ENCODE measurements at places on chromosomes 16 and 17.

DNA sequence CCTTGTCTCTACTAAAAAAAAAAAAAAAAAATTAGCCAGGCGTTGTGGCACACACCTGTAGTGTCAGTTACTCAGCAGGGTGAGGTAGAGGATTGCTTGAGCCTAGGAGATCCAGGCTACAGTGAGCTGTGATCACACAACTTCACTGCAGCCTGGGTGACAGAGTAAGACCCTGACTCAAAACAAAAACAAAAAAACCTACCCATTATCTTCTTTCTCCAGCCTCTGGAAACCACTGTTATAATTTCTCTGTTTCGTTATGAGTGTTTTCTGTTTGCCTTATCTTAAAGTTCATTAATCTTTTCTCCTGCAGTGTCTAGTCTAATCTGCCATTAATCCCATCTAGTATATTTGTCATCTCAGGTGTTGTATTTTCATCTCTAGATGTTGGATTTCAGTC, 18.6 kb upstream of the CLTC start:
- DNase-seq = no peak

- no peak for DNase-seq
Measured at GRCh38 chr16:81136390-81137335, 40.5 kb upstream of the GCSH start.

DNA sequence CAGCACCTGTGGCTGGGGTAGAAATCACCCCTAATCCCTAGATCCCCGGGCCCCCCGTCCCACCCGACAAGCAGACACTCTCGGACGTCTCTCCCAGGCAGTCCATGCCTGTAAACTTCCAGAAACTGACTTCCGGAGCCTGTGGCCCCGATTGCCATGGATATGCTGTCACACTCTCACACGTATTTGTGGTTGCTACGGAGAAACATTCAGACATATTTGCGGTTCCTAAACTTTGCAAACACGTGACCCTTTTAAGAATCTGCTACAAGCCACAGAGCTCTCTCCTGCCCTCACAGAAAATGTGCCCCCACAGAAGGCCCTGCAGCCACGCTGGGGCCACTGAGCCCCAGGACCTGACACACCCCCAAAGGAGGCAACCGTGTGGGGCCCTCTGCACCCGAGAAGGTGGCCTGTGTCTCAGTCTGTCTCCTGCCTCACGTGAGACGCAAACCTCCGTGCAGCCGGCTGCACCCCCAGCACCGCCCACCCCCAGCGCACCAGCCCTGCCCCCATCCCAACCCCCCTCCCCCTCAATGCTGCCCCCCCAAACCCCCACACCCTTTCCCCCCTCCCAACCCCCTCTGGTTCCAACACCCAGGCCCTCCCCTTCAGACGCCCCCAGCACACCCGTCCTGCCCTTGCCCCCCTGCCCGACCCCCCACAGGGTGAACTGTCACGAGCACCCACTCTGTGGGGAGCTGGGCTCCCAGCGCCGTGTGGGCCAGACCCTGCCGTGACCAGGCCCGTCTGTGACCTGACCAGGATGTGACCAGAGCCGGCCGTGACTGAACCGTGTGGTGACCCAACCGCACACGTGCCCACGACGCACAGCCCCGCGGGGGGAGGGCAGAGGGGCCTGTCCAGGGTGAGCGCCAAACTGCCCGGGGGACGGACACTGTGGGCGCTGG, 66.3 kb upstream of the METRNL start:
- no peak for DNase-seq

GRCh38 chr17:73093286-73093685, 798 bp upstream of the SLC39A11 start:
- DNase-seq = no peak

DNA sequence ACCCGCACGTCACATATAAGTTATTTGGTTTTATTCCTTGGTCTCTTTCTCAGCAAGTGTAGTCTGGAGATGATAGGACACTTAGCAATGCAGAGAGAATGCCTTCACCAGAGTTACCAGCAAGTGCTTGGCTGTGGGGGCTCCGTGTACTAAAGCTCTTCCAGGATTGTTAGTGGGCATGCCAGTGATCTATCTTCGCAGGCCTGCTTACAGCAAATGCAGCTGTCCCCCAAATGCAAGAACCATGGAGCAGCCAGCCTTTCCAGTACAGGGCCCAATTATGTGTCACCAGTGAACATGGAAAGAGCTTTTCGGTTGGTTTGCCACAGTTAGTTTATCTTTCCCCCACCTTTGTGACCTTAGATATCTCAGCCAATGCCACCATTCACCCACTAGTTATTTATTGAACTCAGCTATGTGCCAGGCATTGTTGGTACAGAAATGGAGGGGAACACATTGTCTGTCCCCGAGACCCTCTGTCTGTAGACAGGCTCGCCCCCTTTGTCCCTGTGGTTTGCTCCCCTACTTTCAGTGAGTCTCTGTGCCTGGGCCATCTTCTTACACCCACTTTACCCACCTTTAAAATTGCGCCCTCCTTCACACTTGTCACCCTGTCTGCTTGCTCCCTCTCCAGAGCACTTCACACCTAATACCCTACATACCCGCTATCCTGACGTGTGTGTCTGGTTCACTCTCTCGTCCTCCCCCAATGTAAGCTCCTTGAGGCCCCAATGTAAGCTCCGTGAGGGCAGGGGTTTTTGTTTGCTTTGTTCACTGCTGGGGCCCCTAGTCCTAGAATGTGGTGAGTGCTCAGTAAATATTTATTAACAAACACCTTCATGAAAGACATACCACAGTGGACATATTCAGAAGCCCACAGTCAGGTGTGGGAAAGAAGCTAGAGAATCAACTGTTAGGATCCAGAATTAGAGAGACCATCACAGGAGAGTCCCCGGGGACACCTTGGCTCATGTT, 13.3 kb downstream of the USP10 start:
- DNase-seq = no peak

DNA sequence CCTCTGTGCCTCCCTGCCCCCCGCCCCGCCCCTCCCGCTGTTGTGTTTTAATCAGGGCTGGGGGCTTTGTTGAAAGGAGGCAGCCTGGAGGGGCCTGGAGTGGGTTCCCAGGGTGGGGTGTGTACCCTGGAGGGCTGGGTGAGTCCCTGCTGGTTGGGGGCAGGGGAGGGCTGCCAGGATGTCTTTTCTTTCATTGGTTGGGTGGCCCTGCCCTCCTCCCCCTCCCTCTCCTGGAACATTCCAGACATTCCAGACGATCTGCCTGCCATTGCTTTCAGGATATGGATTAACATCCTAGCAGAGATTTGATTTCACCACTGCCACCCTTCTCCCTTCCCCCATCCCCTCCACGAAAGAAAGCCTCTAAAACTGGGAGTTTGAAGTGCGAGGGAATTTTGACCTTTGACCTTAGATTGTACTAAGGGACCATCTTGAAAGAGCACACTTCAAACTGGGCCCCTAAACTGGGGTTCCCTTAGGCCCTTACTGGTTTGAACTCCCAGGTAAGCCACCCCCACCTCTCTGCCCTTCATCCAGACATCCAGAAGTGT, 25.3 kb downstream of the IGF2BP1 start:
- no peak for DNase-seq

- DNase-seq = no peak
Measured at GRCh38 chr16:30121741-30122571, 1.1 kb downstream of the MAPK3 start.

- no peak for DNase-seq
Measured at GRCh38 chr17:80397034-80397387, 18.0 kb upstream of the ENDOV start.

DNA sequence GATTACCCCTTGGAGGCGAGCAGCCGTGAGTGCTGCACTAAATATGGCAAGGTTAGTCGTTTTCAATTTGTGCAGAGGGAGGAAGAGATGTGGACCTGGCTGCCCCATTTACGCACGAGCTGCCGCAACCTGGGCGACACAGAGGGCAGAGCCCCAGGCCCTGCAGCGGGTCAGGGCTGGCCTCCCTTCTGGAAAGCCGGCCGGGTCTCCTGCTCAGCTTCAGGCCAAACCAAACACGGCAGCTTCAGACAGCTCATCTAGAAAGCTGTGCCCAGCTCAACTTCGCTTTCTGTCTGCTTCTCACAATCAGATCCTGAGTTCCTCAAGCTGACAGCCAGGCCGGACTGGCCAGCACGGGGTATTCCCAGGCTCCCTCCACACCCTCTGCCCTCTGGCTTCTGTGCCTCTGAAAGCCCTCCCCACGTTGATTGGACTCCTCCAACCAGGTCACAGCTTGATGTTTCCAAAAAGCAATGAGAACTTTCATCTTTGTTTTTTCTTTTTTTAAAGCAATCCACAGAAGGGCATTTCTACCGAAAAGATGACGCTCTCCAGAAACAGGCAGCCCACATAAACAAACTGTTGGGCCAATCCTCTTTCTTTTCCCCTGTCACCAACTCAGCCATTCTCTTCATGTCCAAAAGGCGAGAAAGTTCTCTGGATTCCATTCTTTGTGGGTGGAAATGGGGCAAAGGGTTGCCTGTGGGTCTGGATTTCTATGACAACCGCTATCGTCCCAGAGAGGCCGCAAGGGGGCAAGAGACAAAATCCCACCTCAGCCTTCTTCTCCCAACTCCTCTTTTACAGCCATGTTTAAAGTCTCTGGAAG, 189.0 kb downstream of the ZFHX3 start:
- no peak for DNase-seq

DNA sequence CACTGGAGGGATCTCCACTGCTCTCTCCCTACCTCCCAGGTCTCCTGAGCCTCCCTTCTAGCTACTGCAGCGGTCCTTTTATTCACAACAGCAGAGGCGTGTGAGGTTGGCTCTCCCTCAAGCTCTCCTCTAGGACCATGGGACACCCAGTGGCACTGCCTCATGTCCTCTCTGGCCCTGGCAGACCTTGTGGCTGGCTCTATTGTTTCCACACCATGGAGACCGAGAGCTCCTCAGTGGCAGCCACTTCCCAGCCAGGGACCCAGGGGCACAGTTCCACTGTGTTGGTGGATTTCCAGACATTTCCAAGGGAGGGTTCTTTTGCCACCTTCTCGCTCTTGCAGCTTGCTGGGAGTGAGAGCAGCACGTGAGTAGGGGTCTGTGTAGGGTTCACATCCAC, 204.9 kb downstream of the AXIN2 start:
- DNase-seq = no peak

- no peak for DNase-seq
Measured at GRCh38 chr17:14046978-14047377, 22.3 kb upstream of the COX10 start.

- no peak for DNase-seq
Measured at GRCh38 chr17:44785921-44786320, 27.1 kb downstream of the ADAM11 start.

- no peak for DNase-seq
Measured at GRCh38 chr16:89404561-89404960, 85.8 kb downstream of the ANKRD11 start.

DNA sequence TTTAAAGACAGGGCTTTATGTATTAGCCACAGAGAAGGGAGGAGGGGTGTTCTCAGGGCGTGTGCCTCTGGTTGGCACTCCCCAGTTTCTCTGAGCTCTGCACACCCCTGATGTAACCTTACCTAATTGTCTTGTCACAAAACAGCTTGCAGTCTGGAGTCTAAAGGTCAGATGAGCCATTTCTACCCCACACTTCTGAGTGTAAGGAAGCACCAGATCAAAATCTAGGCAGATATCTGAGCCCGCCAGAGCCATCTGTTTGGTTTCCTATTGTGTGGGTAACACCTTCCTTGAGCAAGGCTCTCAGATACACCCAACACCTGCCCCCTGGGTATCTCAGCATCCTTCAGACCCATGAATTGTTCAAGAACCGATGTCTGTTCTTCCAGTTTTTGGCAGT, 15.5 kb downstream of the CDH1 start:
- no peak for DNase-seq

DNA sequence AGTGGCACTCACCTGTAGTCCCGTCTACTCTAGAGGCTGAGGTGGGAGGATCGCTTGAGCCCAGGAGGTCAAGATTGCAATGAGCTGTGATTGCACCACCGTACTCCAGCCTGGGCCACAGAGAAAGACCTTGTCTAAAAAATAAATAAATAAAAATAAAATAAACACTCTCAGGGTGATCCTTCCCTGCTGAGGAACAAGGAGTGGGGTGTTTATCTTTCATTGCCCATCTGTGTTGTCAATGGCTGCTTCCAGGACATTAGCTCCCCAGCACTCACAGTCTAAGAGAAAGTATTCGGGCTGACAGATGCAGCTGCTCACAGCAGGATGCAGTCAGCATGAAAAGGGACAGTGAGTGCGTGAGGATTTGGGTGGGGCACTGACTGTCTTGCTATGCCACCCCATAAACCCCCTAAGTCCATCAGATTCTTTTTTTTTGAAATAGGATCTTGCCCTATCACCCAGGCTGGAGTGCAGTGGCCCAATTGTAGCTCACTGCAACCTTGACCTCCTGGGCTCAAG, 31.3 kb upstream of the RBBP6 start:
- DNase-seq = no peak

- peak; percentile 21 for DNase-seq
Measured at GRCh38 chr17:50626037-50626574, 8.6 kb upstream of the ABCC3 start.

- no peak for DNase-seq
Measured at GRCh38 chr16:66434619-66435430, 7.7 kb downstream of the BEAN1 start.

- no peak for DNase-seq
Measured at GRCh38 chr17:66275651-66276050, 26.8 kb upstream of the PRKCA start.
